Stimulated activated CD4-positive, alpha-beta T cell treated with anti-CD3 and anti-CD28 coated beads, Interleukin-15, amount 100 ng/mL, for 24 hours (primary cell): ENCODE measurements at places on chromosomes 4 and X.

- DNase-seq = no peak
Measured at GRCh38 chrX:31124536-31124935, 52.7 kb upstream of the FTHL17 start.

DNA sequence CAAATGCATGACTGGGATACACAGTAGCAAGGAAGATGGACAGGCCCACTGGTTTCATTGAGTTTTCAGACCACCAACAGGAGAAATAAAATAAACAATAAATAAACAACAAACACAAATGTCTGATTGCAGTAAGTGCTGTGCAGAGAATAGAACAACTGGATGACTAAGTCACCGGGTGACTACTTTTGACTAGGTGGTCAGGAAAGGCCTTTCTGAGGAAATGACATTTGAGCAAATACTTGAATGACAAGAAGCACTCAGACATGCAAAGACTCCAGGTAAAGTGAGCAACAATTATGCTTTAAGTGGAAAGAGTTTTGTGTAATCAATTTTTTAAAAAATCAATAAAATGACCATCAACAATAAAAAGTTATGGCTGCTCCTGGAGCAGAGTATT is 137.7 kb downstream of the BTC start:
- DNase-seq = no peak

DNA sequence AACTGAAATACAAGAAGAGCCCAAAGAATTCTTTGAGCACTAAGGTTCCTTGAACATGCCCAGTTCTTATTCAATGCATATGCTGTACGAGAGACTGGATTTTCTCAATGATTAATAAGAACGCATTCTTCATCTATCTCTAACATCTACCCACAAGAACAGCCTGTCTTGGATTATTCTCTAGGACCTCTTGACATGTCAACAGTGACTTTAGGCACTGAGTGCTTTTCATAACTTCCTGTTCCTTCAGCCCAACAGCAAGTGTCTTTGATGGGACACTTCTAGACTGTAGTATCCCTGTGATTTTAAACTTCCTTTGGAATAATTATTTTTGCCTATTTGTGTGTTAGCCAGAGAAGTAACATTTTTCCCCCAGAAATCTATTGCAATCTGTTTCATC is 69.3 kb downstream of the OPHN1 start:
- DNase-seq = no peak

DNA sequence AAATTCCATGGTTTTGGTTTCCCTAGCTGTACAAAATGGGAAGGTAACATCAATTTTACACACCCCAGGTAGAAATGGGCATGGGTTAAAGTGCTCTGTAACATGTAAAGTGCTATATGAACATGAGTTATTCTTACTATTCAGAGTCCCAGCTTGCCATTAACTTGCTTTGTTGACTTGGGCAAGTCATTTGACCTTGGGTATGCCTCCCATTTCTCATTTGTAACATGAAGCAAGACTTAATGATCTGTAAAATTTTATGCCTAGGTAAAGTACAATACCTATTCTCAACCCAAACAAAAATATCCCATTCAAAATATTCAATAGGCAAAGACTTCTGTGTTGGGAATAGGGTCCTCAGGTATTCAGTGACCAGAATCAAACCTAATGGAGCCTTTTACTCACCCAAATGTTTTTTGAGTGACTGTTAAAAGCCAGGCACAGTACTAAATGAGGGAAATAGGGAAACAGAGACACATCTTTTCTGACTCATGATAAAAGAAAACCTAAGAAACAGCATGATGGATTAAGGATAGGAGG is 126.6 kb downstream of the SH3RF1 start:
- no peak for DNase-seq

- DNase-seq = no peak
Measured at GRCh38 chr4:33226133-33226532, 2506.0 kb downstream of the PCDH7 start.

- DNase-seq = no peak
Measured at GRCh38 chr4:18138076-18138665, 116.6 kb upstream of the LCORL start.

DNA sequence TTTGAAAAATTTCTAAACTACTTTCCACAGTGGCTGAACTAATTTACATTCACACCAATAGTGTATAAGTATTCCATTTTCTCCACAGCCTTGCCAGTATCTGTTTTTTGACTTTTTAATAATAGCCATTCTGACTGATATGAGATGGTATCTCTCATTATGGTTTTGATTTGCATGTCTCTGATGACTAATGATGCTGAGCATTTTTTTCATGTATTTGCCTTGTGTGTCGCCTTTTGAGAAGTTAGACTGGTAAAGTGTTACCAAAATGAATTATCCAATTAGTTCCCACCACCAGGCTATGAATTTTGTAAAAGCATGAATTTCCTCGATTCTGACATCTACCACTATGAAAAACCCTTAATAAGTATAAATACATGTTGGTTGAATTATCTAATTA is 242.2 kb upstream of the GK2 start:
- DNase-seq = no peak

DNA sequence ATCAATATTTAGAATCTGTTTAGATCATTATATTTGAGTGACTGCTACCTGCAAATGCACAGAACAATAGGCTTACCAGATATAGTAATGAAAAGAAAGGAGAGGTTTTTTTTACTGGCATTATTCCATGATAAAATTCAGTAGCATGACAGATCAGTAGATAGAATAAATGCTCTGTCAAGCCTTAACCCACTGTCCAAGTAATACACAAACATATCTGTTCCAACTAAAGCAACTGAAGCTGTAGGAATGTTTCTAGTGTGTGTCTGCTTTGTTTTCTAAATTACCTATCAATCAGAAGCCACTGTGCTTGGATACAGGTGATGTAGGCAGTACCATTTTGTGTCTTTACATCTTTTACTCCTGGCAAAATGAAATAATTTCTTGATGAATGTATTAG is 604.6 kb downstream of the PCDH7 start:
- no peak for DNase-seq

DNA sequence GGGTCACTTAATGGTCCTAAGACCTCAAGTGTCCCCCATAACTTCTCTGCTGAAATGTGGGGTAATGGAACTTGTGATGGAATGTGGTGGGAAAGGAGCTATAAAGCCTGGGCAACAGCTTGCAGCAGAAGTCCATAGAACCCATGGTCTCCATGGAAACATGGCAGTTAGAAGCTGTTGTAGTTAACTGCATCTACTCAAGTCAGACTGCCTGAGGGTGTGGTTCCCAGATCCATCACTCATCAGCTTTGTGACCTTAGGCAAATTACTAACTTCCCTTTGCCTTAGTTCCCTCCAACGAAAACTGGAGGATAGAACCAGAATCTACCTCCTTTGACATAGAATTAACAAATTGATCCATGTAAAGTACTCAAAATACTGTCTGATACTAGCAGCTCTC is 113.0 kb downstream of the SPATA18 start:
- DNase-seq = no peak
